ENCODE measurements at places on chromosomes 4 and X.
A peak's percentile ranks its signal among the peaks of the same experiment; 100 is the strongest.

- DNase-seq, result no peak
Measured at GRCh38 chr4:29453303-29453820, 1266.8 kb upstream of the PCDH7 start.

GRCh38 chrX:103197721-103198306 is 17.1 kb upstream of the BEX4 start:
- DNase-seq, result no peak

DNA sequence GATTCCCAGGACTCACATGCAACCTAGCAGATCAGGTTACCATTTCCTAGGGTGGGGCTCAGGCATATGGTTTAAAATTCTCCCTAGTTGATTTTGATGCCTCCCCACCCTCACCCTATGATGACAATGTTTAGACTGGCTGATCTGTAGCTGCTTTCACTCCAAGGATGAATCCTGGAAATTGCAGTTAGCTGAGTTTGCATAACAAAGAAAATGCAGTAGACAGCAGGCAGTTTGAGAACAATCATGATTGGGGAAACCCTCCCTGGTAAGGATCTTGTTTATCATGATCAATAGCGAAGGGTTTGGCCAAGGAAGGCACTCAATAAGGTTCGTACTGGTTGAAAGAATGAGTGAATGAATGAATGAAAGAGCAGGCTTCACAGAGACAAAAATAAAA is 2.1 kb downstream of the ZNF518B start:
- DNase-seq, result no peak

DNA sequence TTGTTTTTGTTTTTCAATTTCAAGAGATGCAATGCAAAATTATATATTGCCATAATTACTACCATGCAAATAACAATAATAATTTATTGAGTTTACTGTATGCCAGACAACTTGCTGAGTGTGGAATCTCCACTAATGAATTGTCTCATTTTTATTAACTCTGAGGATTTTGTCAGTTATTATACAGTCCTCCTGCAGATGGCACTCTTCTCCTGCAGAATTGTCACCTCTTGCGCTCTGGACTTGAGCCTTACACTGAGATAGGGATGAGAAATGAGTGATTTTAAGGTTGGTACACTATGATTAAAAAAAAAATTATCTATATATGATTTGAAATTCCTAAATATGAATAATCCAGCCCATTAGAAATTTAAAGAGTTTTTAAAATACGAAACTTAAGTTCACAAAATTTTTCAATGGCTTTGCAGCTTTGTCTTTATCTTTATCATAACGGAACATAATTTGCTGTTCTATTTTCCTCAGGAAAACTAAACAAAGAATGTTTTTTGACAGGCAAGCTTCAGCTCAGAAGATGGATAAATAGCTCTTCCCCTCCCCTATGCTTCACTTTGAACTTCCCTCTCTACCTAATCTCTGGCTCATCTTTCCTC is 12.7 kb upstream of the PAQR3 start:
- DNase-seq, result no peak

DNA sequence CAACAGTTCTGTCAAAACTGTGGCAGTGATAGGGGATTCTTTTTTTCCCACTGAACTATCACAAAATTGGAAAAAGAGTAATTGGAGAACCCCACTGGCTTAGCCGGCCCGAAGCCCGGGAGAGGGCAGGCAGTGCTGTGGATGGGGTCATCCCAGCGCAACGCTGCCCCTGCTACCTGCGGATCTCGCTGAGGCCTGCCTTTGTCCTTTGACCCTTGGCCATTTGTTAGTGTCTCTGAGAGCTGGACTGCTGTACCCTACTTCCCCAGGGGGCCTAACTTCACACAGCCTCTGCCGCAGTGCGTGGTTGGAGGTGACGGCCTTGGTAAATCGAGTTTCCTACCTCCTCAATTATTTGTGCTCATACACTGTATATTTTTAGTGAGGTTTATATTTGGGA is 43.0 kb upstream of the MSANTD1 start:
- no peak for DNase-seq

GRCh38 chr4:146243141-146243882 is 29.0 kb downstream of the REELD1 start:
- DNase-seq, result peak; percentile 21

- no peak for DNase-seq
Measured at GRCh38 chr4:174564529-174564928, 42.2 kb upstream of the HPGD start.

- DNase-seq, result no peak
Measured at GRCh38 chr4:153228512-153229140, 24.4 kb downstream of the TRIM2 start.

DNA sequence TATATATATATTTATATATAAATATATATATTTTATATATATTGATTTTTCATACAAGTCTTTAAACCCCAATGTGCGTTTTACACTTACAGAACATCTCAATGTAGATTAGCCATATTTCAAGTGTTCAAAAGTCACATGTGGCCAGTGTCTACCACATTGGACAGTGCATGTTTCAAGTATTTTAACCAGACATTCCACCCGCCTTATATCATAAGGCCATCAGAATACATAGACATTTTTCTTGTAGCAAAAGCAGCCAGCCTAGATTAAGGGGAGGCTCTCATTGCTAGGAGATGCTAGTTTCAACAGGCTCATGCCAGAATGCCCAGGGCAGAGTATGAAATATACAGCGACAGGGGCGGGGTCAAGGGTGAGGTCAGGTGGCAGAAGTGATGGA is 202.0 kb downstream of the NR3C2 start:
- no peak for DNase-seq

DNA sequence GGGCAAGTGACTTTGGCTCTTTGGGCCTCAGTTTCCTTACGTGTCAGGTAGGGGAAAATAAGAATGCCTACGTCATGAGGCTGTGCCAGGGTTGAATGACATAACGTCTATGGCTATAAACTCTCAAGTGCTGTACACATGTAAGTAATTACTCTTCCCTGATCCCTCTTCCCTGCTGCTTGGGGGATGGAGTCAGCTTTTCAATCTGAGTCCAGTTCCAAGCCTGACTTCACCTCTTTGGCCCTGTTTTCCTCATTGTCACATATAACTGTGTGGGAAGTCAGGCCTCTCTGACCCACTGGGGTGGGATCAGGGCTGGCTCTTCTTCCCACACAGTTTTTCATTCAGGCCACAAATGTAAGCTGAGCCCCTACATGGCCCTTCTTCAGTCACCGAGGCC is 11.4 kb upstream of the CITED1 start:
- no peak for DNase-seq
